HuH-7.5 (cell line): ENCODE measurements at places on chromosomes 16 and 17.
A peak's percentile ranks its signal among the peaks of the same experiment; 100 is the strongest.

DNA sequence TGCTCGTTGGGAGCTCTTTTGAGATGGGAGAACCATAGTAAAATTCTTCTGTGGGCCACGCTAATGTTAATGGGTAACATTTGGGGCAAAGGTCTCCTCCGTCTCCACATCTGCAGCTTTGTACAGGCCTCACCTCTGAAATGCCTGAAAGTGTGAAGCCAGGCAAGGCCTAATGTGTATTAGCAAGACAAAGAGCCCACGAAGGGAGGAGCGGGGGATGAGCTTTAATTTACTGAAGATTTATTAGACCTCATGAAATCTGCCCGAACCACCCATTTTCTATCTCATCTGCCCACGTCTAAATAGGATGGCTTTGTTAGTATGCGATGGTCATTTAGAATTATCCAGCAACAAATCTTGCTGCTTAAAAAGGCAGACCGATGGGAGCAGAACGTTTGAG is 408.9 kb downstream of the PMP22 start:
- no peak for DNase-seq

- no peak for DNase-seq
Observed at GRCh38 chr17:1577182-1577581, 14.6 kb upstream of the PITPNA start.

GRCh38 chr16:78551487-78552085 is 452.1 kb downstream of the WWOX start:
- no peak for DNase-seq

DNA sequence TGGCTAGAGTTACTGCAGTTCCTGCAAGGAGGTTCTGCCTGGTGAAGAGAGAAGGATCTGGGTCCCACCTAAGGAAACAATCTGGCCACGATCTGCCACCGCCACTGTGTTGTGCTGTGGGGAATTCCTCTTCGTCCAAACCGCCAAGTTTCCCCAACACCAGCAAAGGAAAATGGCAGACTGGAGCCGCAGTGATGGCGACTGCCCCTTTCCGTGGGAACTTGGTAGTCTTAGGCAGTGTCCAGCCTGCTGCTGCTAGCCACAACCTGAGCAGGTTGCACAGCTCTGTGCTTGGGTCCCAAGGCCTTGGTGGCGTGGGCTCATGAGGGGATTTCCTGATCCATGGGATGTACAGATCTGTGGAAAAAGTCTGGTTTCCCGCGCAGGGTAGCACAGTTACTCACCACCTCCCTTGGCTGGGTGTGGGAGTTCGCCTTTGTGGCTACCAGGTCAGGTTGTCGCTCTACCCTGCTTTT is 28.6 kb downstream of the NFATC3 start:
- no peak for DNase-seq

DNA sequence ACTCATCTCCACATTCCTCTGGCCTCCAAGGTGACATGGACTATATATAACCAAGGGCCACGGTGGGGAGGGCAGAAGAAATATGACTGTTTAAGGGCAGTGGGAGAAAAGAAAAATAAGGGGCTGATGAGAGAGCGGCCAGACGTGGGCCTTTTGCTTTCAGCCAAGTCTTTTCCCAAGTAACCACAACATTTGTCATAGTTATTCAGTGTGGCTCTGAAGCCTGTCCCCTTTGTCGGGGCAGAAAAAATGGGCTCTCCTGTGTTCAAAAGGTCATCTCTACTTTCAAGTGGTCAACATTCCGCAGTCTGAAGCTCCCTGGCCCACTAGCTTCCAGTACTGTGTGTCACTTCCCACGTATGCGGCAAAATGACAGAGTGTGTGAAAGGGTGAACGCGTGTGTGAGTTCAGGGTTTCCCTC is 245.4 kb downstream of the NTN1 start:
- DNase-seq = no peak

GRCh38 chr17:5272322-5272721 is 9.8 kb upstream of the RABEP1 start:
- no peak for DNase-seq

GRCh38 chr17:74599448-74599939 is 7.4 kb upstream of the CD300LD start:
- no peak for DNase-seq

GRCh38 chr17:39598630-39599003 is 9.1 kb downstream of the NEUROD2 start:
- DNase-seq = no peak

- no peak for DNase-seq
Observed at GRCh38 chr16:58906981-58907715, 173.0 kb upstream of the GOT2 start.

GRCh38 chr17:50560931-50561745 is 623 bp downstream of the CACNA1G start:
- DNase-seq = no peak

- no peak for DNase-seq
Observed at GRCh38 chr17:6959700-6960099, 36.1 kb upstream of the ALOX12 start.

DNA sequence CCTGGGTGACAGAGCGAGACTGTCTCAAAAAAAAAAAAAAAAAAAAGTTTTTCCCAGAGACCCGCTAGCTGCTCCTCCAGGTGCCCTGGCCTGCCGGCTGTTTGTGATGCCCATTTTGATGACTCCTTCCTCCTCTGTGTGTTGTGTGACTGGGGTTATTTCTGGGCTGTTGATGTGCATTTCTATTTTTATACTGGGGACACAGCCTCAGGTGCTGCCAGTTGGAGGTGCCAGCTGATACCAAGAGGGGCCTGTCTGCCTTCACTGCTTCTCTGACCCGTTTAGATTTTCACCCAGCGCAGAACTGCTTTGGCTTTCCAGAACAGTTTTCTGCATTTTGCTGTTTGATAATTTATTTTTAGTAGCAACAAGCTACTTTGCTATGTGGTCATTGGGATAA is 6.7 kb downstream of the PLA2G15 start:
- no peak for DNase-seq

- no peak for DNase-seq
Observed at GRCh38 chr17:66953630-66954020, 10.9 kb upstream of the CACNG4 start.

DNA sequence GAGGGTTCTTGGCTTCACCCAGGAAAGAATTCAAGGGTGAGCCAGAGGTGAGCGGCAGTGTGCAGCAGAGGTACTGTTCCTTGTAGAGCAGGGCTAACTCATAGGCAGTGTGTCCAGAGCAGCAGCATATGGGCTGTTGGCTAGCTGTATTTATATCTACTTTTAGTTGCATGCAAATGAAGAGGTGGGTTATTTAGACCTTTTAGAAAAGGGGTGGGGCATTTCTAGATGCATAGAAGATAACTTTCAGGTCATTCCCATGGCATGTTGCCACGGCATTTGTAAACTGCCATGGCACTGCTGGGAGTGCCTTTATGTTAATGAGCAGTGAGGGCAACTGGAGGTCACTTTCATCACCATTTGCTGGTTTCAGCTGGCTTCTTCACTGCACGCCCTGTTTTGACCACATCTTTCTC is 141.0 kb downstream of the STX8 start:
- DNase-seq = no peak

DNA sequence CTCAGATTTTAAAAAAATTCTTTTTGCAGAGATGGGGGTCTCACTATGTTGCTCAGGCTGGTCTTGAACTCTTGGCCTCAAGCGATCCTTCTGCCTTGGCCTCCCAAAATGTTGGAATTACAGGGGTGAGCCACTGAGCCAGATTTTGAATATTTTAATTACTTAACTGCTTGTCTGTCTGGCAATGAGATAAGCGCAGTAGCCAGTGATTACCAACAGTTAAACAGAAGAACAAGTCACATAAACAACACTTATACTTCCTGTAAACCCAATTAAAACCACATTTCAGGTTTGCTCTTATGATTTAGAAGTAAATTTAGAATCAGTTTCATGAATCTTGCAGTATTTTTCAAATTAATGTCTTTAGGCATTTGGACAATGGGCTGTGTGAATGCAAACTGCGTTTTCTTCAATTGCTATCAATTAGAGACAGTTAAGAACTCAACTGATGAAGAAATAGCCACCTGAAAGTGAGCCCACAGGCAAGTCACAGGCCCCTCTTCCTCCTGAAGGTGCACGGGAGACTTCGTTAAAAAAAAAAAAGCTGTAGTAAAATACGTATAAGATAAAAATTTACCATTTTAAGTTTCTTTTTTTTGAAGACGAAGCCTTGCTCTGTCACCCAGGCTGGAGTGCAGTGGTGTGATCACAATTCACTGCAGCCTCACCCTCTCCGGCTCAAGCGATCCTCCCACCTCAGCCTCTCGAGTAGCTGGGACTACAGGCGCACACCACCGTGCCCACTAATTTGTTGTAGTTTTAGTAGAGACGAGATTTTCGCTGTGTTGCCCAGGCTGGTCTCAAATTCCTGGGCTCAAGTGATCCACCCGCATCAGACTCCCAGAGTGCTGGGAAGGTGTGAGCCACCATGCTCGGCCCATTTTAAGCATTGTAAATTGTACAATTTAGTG is 73.0 kb downstream of the PITPNC1 start:
- no peak for DNase-seq

- no peak for DNase-seq
Observed at GRCh38 chr16:70572050-70572925, 48.7 kb downstream of the SF3B3 start.

- DNase-seq = no peak
Observed at GRCh38 chr16:22888791-22889190, 74.8 kb downstream of the HS3ST2 start.

- DNase-seq = no peak
Observed at GRCh38 chr17:1004769-1005295, 7.9 kb downstream of the TIMM22 start.

DNA sequence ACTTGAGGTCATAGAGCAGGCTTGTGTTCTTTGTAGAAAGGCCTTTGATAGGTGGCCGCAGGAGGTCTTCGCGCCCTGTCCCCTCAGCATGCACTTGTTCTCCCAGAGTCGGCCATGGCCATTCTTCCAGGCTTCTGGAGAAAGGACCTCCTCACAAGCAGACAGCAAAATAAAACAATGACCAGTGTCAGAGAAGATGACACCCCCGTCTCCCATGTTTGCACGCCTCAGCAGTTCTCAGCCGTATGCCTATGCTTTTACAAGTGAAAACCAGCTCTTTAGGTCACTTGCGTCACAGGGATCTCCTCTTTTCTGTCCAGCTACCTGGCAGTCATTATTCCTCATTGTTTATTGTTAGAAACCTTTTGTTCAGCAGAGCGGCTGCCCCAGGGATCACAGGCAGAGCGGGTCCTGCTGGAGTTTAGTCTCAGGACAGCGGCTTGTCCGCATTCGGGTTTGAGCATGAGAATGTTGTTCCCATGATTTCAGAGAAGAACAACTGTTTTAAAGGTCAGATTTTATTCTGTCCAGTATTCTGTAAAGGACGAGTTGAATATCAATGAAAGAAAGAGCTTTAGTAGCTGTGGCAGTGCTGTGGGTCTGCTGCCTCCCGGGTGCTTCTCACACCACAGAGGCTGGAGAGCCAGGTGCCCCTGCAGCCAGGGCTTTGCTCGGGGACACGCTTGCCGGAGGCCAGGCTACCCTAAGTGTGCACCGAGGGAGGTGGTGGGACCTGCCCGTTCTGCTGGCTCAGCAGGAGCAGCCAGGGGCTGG is 123.9 kb downstream of the RPTOR start:
- no peak for DNase-seq

DNA sequence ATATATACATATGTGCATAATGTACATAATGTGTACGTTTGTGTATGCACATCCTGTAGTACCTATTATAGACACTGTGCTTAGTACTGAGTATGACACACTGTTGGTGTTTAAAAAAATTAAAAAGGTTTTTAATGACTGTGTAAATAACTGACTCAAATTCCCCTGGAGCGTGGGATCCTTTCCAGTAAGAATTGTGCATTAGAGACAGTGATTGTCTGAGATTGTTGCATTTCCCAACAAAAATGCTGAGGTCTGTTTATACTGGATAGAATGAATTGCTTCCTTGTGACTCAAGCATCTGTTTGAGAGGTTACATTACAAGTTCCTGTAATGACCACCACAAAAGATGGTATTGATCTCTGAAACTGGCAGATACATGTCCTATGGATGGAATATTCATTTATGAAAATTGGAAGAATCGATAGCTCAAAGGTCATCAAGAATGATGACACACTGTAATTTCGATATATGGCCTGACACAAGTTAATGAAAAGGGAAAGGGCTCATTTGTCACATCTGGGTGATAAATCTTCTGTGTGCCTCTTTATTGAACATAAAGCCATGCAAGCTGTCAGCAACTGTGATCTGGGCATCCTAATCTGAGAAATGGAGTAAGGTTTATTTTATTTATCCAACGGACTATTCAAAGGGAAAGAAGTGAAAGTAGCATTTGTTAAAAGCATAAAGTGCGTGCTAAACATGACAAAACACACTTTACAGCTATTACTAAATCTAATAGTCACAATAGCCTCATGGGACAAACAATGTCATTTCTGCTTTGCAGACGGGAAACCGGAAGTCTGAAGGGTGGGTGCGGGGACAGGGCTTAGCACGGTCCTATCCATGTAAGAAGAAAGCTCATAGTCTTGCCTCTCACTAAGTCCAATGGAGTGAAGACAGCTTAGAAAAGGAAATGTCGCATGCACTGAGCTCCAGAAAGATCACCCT is 228.8 kb downstream of the CDH11 start:
- DNase-seq = no peak

DNA sequence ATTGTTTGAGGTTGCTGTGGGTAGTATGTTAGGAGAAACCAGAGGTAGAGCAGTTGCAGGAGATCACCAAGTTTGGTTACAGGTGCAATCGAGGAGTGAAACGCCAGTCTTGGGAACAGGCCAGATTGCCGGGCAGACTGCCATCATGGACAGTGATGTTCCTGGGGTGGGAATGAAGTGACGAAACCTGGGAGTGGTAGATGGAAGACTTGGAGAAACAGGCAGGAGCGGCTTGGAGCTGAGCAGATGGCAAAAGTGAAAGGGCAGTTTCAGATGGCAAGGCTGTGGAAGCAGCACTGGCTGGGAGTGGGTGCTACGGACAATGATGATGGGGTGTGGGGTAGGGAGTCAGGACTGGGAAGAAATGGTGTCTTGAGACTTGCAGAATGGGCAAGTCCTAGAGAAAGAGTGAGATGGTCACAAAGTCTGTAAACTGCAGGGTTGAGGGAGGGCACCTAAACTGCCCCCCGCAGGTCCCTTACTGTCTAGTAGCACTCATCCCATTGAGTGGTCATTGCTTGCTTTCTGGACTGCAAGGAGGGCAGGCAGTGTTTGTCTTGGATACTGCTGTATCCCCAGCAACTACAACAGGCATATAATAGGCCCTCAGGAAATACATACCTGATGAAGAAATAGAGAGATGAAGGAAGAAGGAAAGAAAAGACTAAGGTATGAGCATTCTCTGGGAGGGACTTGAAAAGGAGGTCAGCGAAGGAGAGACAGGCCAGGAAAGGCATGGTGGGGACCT is 29.5 kb upstream of the ULK2 start:
- DNase-seq = no peak

- no peak for DNase-seq
Observed at GRCh38 chr17:49965524-49965909, 3.5 kb upstream of the DLX4 start.

GRCh38 chr17:16085066-16085699 is 85.6 kb downstream of the TTC19 start:
- no peak for DNase-seq

GRCh38 chr16:2520097-2520783 is at the start of gene AMDHD2:
TSS of gene AMDHD2 (plus strand) at chr16:2520371. CDS start at chr16:2520459, 88 bp downstream.
- peak; percentile 96 for DNase-seq

- DNase-seq = peak; percentile 84
Observed at GRCh38 chr17:74770498-74771318, 5.4 kb downstream of the NAT9 start.

GRCh38 chr16:1057252-1057932 is 15.2 kb upstream of the SSTR5 start:
- peak; percentile 72 for DNase-seq

- no peak for DNase-seq
Observed at GRCh38 chr17:44601973-44602372, 44.7 kb downstream of the FZD2 start.
